ENCODE measurements at places on chromosomes 2 and 18.
A peak's percentile ranks its signal among the peaks of the same experiment; 100 is the strongest.

DNA sequence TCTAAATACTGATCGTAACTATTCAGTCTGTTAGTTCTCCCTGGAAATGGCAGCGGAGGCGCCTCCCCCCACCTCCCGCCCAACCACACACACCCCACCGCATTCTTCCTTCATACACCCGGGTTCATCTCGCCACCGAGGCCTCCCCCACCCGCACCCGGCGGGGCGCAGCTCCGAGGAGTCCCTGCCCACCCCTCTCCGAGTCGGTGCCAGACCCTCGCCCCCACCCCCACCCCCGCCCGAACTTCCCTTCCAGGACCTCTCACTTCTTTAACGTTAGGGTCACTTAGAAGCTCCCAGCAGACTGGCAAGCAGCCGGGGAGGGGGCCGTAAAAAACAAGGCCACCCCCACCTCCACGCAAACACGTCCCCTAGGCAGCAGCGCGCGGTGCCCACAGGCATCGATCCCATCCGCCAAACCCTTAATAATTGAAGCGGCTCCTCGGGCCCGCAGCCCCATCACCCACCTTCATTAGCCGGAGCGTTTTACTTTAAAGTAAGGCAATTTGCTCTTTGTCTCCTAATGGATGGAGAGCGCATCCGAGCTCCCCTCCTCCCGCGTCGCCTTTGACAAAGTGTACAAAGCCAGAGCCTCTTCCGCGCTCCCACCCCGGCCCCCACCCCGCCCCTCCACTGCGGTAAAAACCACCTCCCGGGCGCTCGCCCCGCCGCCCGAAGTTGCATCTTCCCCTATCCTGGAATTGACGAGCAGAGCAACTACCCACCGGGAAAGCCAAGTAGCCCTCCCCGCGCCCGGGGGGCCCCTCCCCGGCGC, 624 bp downstream of the ZNF516 start:
- DNase-seq, result peak; percentile 62

DNA sequence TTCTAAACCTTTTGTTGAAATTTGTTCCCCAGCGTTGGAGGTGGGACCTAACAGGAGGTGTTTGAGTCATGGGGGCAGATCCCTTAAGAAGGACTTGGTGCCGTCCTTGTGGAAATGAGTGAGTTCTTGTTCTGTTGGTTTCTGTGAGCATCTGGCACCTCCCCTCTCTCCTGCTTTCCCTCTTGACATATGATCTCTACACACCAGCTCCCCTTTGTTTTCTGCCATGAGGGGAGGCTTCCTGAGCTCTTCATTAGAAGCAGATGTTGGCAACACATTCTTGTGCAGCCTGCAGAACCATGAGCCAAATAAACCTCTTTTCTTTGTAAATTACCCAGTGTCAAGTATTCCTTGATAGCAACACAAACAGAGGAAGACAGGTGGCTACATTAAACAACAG, 23.8 kb downstream of the NABP1 start:
- DNase-seq, result no peak

GRCh38 chr2:151334082-151334815, 23.1 kb upstream of the TNFAIP6 start:
- DNase-seq, result no peak

- DNase-seq, result no peak
Observed at GRCh38 chr2:13504808-13505207, 788.1 kb downstream of the TRIB2 start.

DNA sequence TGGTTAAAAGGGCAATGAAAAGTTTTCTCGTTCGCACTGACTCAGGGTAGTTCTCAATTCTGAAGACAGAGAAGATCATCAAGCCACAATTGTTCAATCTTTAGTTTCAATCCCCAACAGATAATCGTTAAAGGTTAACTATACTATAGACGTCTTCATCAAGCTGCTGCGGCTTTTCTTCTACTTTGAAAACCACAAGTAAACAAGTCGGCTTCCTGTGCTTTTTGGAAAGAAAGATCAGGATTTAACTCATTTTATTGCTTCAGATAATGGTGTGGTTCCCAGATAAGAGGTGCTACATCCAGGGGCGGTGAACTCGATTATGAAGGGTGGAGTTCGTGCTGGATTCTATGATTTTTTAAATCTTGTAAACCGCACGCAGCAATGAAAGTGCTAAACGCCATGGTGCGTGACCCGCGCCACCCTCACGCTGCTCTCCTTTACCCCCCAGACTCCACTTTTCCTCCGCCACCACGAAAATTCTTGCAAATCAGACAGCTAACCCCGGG, 545 bp upstream of the CDCA7 start:
- DNase-seq, result no peak

DNA sequence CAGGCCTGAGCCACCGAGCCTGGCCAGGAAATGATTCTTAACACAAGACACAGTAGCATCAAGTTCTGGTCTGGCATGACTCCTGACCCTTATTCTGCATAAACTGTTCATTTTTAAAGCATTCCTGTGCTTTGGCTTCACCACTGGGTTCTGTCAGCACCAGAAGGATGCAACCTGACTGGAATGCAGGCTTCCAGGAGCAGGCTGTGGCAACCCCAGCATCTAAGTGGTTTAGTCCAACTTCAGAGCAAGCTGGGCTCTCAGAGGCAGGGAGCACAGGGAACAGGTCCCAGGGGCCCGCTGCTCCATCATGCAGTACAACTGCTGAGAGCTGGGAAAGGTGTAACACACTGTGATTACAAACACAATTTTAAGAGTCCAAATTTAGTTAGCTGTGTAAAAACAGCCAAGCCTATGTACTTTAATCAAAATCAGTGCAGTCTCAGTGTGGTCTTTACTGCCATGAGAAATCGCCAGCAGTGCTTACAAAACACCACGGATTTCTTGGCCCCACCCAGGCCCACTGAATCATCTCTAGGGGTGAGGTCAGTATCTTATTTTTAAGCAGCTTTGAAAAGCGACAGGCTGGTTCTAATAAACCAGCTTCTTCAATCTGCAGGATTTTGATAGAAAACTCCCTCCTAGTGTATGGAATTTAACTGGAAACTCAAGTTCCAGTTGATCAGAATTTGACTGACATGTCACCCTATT, 44.4 kb upstream of the TMEM182 start:
- no peak for DNase-seq

DNA sequence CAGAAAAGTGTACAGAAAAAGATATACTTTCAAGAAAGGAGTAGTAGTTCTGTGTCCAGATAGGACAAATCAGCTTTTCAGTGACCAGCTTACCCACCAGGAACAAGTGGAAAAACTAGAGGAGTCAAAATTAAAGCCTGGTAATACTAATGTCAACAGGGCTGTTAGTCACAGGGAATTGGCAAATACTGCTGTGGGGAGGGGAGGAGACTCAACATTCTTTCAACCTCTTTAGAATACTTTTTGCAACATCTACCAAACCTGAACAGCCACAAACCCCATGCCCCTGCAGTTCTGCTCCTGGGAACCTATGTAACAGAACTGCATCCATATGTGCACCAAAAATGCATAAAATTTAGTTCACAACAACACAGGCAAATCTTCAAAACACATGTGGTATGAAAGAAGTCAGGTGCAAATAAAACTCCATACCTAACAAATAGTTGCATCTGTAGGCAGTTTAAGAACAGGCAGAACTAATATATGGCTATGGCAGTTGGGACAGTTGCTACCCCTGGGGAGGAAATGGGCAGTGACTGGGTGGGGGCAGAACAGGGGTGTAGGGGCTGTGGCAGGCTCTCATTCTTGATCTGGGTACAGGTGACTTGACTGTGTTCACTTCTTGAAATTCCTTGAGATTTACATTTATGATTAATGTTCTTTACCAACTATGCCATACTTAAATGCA, 9.7 kb downstream of the CMPK2 start:
- DNase-seq, result no peak

GRCh38 chr2:43174368-43174916, 52.0 kb downstream of the ZFP36L2 start:
- peak; percentile 64 for DNase-seq

DNA sequence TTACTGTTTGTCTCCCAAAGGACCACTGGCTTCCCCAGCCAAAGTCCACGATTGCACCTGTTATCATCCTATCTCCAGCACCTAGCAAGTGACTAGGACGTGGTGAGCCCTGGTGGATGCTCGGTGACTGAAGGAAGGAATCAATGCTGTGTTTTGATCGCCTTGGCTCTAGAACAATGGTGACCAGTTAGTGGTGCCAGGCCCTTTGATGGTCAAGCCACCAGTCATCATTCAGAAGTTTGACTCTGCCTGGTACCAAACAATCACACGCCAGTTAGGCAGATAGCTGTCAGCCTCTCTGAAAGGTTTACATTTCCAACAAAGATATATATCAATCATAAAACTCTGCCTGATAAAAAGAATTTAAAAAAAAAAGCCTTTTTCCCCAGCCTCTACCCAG, 244.1 kb downstream of the SH3BP4 start:
- DNase-seq, result no peak

GRCh38 chr2:156326526-156327095, 5.9 kb downstream of the NR4A2 start:
- DNase-seq, result no peak

DNA sequence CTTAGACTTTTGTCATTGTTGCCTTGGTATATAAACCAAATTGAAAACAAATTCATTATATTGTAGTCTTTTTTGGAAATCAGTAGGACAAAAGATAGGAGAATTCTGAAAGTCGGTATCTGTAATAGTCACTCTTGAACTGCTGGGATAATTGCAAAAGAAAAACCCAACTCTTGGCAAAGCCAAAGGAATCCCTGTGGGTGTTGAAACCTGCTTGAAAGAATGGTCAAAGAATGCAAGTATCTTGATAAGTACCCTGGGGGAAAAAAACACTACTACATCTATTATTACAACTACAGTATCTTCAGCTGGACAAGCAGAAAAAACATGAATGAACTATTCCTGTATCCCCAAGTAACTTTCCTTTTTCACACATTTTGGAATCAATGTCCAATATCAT, 7.3 kb upstream of the FAM237A start:
- no peak for DNase-seq

DNA sequence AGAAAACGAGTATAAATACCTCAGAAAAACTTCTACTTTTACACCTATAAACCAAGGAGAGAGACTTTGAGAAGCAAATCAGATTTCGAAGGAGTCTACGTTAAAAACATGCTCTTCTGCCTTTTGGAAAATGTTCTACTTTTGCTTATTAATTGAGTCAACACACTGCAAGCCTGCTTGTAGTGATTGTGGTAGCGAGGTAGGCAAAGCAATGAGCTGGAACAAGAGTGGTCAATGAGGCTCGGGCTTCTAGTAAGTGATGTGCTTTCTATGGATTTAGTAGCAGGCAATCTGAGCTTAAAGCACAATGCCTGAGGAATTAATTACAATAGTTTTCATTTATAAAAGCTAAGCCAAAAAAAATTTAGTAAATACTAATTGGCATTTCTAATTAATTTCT, 103.4 kb upstream of the TFCP2L1 start:
- DNase-seq, result no peak

DNA sequence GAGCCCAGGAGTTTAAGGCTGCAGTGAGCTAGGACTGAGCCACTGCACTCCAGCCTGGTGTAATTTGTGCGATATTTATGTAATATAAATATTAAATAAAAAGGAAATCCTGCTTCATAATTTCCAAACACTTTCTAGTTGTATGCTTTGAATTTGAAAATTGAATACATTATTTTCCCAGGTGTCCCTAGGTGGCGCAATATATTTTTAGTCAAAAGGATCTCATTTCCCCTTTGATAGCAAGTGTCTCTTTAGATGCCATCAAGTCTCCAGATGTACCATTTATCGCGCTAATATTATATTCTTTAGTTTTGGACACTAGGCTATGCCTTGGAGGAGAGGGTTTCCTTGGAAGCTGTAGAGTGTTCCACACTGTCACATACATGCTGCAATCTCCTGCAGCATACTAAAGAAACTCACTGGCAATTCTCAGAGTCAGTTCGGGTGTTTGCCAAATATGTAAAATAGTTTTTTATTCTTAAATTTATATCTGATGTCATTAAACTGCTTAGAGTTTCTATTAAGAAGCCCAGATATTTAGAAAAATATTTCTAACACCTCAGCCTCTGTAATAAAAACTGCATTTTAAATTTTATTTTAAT, 5.6 kb upstream of the WDR7 start:
- DNase-seq, result no peak

DNA sequence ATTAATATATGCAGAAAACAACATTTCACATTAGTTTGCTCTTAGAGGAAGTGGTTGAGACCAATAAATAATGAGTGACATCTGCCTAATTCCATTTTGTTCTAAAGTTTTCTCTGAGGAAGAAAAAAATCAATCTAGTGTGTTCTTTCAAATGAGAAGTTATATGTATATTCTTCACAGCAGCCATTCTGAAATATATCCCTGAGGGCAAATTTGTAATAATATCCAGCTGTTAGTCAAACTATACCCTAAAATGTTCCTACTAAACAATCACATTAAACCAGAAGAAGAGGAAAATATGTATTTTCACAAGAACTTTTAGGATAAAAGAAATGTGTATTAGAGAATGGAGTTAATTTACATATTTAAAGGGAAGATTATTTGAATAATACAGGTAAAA, 375.1 kb upstream of the CDH19 start:
- no peak for DNase-seq

- DNase-seq, result no peak
Observed at GRCh38 chr2:175855236-175855635, 146.8 kb downstream of the LNPK start.

- DNase-seq, result peak; percentile 63
Observed at GRCh38 chr2:111117598-111118480, 2.9 kb upstream of the BCL2L11 start.

DNA sequence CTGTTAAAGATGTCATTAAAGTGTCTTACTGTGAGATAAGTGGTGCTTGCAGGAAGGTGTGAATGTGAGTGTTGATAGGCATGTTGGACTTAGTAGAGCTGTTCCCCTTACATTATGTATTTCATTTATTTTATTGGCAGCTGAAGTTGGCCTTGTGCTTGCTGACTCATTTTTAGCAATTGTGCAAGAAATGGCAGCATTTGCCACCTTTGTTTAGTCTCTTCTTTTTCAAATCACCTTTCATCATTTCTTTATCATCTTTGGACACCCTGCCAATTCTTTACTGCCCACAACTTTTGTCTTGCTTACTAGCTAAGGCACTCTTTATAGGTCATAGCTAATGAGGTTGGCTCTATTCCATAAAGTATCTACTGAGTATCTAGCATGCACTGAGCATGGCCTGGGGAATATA, 130.3 kb upstream of the LYPD6 start:
- no peak for DNase-seq

DNA sequence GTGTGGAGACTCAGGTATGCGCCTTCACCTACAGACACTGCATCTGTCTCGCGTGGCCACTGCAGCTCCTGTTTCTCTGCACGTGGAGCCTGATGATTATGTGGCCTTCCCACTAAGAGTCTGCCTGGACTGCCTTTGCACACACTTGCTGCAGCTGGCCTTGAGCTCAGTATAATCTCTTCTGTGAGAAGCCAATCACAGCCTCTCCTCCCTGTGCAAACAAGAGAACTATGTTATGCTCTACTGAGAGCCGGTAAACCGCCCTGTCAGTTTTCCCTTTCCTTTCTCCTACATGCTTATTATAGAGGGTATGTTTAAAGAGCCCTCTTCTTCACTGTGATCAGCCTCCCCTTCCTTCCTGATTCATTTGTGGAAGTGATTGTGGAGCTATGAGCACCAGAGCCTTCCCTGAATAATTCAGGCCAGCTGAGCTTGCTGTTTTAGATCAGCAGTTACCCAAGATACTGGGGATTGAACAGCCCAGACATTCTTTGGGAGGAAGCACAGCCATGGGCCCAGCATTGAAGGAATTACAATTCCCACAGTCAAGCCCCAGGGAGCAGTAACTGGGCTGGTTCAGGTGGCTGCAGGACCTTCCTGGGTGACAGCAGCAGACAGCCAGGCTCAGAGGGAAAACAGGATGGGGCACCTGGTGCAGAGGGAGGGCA, 3.7 kb upstream of the TGFA start:
- no peak for DNase-seq

Measured in Right ventricle myocardium superior (tissue), 1 donor.